ENCODE measurements at places on chromosomes 2 and 18.
A peak's percentile ranks its signal among the peaks of the same experiment; 100 is the strongest.

DNA sequence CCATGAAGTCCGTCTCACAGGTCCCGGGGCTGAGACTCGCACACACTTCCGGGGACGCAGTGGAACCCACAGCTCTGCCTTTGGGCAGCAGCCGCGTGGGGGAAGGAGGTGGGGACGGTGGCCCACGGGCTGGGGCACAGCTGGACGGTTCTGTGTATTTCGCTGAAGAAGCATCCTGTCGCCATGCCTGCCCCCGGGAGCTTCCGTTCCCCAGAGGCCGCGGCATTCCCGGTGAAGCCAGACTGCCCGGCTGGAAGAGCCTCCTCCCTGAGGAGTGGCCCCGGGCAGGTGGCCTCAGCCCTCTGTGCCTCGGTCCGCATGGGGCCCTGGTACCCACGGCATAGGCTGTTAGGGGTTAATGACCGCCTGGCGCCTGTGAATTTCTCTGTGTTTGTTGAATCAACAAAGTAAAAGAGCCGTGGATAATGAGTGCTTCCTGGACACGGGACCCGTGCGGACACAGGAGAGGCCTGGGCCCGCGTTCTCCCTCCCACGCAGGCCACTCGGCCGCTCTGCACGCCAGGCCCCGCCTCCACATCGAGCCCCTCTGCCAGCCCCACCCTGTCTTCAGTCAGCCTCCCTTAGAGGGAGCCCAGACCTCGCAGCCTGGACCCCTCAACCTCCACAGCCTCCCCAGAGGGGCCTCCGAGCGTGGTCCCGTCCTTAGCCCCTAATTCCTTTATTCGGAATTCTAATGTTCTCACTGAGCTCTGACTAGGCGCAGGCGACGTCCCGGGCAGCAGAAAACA lies 51.0 kb downstream of the KCNG2 start:
- no peak for DNase-seq

DNA sequence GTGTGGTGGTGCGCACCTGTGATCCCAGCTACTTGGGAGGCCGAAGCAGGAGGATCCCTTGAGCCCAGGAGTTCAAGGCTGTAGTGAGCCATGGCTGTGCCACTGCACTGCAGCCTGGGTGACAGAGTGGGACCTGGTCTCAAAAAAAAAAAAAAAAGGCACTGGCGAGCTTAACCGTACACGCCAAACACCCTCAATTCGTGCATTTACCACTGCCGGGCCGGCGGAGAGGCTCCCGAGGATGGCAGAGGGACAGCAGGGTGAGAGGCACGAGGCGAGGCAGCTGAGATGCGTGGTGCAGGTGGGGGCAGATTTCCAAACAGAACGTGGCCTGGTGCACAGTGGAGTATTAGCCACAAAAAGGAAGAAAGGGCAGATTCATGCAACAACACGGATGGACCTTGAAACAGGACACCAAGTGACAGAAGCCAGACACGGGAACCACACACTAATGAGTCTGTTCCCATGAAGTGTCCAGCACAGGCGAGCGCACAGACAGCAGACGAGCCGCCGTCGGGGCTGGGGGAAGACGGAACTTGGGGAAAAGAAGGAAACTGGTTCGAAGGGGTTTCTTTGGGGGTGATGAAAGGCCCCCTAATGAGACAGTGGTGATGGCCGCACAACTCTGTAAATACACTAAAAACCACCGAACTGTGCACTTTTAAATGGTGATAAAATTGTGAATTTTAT lies 27.4 kb downstream of the SLC66A2 start:
- no peak for DNase-seq

DNA sequence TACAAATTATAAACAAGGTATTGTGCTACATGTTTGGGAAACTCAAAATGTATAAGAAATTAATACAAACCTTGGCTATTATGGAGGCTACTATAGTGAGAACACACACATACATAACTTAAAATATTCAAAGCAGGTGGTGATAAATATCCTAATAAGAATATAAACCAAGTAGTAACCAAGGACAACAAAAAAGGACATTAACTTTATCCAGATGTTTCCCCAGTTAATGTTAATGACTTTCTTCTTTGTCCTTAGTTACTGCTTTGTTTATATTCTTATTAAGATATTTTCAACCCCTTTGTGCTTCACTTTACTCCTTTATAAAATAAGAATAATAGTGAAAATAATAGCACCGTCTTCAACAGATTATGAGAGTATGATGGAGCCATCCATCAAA lies 241.6 kb downstream of the CALCRL start:
- DNase-seq: no peak

DNA sequence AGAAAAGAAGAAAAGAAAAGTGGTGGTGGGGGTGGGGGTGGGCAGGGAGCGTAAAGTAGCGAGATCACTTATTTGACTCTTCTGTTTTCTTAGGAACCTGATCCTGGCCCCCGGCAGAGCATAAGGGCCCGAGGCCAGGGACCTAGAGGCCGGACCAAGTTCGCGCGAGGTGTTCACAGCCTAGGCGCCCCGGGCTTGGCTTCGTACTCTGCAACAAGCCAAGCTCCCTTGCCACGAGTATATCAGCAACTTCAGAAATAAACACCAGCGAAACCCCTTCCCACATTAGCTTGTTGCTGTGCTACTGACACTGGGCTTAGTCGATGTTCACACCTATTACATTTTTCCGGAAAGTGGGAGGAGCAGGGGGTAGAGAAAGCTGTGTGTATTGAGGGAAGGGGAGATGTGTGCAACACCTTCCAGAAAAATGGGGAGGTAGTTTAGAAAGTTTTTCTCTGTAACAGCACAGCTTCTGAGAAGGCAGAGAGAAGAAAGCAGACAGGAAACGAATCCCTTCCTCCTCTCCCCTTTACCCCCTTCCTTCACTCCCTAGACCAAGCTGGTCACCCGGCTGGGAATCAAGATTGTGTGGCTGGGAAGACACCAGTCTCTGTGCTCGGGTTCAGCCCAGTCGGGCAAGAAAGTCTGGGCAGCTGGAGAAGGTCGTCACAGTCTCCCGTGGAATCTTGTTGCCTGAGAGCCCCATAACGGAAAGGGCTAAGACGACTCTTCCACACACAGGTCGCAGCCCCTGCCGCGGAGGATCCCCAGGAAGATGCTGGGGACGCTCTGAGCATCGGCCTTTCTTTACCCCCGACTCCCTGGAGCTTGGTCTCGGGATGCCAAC lies 12.0 kb upstream of the SATB2 start:
- no peak for DNase-seq

DNA sequence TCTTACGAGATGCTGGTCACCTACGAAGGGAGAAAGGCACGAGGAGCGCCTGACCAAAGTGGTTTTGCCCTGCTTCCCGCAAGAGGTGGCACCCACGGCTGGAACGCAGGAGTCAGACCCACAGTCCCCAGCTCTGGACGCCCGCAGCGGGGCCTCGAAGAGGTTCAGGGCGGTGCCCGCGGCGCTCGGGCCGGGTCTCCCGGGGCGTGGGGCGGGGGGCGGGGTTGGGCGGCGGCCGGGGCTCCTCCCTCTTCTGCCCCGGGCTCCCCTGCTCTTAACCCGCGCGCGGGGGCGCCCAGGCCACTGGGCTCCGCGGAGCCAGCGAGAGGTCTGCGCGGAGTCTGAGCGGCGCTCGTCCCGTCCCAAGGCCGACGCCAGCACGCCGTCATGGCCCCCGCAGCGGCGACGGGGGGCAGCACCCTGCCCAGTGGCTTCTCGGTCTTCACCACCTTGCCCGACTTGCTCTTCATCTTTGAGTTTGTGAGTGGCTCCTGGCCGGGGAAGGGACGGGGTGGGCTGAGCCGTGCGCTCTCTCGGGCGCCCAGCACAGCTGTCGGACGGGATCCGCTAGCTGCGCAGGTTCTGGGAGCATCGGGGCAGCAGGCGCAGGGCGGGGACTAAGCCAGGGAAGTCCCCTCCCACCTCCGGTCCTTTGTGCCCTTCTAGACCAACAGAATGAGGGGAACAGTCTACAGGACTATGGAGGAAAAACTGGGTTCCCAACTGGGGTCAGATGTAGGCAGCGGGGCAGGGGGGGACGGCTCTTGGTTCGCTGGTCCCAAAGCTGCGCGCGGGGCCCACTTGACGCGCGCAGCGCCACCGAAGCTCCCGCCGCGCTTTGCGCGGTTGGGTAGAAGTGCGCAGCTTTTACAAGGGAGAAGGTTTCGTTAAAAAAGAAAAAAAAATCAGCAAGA lies at the start of gene MAL:
TSS of gene MAL (plus strand) at position 303 of the 914 bp plus-strand sequence. CDS start at position 388, 85 bp downstream.
- DNase-seq: peak; percentile 50

- no peak for DNase-seq
These were observed 665 bp upstream of the CACNB4 start for GRCh38 chr2:152099367-152100050.

DNA sequence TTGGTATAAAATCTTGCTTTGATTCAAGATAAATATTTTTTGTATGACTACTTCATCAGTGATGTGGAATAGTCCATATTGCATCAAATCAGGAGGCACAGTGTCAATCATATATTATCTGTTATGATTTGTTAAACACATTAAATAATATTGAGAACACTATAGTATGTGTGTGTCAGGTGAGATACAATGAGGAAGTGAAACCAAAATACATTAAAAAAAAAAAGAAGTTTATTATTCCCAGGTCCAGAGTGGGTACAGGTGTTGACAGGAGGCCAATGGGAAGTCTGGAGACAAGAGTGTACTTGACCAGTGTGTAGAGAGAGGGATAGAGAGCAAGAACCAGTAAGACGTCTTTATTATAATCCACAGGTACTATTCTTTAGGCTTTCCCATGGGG lies 292.6 kb downstream of the FSIP2 start:
- DNase-seq: no peak

DNA sequence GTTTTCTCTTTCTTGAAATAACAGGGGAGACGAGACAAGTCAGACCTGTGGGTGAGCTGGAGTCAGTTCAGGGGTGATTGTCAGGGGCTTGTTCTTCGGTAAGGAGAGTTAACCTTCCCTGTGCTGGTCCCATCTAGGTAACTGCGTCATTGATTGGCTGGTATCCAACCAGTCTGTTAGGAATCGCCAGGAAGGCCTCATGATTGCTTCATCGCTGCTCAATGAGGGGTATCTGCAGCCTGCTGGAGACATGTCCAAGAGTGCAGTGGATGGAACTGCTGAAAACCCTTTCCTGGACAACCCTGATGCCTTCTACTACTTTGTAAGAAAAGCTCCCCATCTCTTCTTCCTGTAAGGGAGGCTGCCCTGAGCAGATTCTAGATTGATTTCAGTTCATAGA lies 21.3 kb downstream of the PLEK start:
- no peak for DNase-seq

DNA sequence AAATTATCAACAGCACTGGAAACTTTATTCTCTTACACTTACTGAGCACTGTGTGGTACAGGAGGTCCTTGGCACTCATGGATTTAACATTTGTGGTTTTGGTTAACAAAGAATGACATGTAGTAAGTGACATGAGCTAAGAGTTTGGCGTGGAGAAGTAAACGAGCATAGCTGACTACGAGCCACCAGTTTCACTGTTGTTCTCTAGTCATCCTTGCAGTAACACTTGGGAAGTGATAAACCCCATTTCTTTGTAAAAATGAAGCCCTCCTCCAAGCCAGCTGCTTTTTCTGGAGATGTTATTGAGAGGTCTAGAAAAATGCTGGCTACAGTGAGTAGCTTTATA lies 32.7 kb downstream of the QPCT start:
- no peak for DNase-seq

DNA sequence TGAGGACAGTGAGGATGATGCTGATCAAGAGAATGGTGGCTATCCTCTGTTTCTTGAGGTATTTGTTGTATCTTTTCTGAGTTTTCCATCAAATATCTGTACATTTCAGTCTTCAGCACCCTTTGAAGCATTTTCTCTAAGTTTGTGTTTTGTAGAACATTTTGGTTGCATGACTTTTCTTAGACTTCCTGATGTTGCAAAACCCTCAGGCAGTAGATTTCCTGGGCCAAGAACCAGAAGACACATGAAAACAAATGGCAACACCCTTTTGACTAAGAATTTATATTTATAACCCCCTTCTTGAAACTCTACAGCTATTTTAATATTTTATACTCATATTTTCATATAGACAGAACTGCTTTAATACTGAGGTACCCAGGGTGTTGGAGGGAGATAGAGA lies 16.2 kb downstream of the HNMT start:
- no peak for DNase-seq

GRCh38 chr2:128535953-128536352 lies 217.3 kb upstream of the HS6ST1 start:
- DNase-seq: no peak

DNA sequence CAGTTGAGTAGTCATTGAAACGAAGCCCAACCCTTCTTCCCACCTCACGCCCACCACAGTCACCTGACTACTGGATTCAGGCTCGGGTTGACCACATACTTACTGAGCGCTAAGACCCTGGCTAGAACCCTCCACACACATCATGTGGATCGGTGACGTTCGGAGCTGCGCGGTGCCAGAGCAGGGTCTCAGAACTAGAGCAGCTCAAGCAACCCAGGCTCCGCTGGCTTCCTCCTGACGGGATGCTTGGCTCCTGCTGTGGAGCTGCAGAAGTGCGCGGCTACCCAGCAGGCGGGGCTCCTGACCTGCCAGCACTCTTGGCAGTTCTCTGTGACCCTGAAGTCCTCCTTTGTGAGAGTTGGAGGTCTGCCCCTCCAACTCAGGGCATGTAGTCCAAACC lies 90.6 kb upstream of the MBOAT2 start:
- no peak for DNase-seq

DNA sequence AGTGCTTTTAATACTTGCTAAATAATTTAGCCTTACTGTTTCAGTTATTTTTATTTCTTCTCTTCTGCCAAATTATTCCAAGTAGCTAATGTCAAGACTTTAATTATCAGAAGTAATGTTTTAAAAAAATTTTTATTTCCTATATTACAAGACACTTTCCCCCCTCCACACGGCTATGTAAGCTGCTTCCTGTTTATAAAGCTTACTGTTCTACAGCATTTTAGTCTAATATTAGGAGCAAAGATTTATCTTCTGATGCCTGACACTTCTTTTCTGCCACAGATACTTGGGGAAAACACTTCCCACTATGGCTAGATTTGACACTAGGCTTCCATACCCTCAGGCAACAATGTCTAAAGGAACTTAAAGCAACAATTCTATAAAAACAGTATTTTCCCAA lies 62.3 kb downstream of the ROCK1 start:
- no peak for DNase-seq

GRCh38 chr2:47002480-47003381 lies 87.1 kb upstream of the MCFD2 start:
- no peak for DNase-seq

GRCh38 chr2:126739141-126739540 lies 83.2 kb downstream of the GYPC start:
- DNase-seq: no peak

DNA sequence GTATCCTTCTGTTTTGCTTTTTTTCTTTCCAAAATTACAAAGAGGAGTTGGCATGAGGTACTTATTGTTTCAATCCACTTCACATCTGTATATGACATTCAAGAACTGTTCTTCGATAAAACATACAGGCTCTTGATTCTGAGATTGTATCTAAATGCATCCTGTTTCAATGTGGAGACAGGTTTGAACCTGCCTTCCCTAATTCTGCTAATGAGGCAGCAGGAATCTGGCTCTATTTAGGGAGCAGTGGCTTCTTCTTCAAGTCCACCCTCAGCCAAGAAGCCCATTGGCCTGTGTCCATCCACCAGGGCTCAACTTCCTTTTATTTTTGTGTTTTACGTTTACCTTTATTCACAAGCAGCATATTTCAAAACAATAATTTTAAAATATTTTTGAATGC lies 84.8 kb upstream of the PIK3C3 start:
- DNase-seq: peak; percentile 87

Measured in NCI-H1105 (cell line).